ENCODE measurements at places on chromosomes 7 and 10. TPM values are rescaled to one million over a fixed set of nuclear protein-coding genes. Genes with fewer than 3 reads are reported as not detected.

PLEKHS1 gene
- not detected for polyA plus RNA-seq

IGFBP3 gene
- polyA plus RNA-seq, result 1.6 TPM

CYP26C1 gene
- not detected for polyA plus RNA-seq

ATP5MK gene
- polyA plus RNA-seq, result 542 TPM

IL2RA gene
- polyA plus RNA-seq, result not detected

FOXI2 gene
- polyA plus RNA-seq, result not detected

OPTN gene
- 31.0 TPM for polyA plus RNA-seq

CALML3 gene
- polyA plus RNA-seq, result not detected

DYNC1I1 gene
- polyA plus RNA-seq, result 29.6 TPM

All from neural cell (in vitro differentiated cells).